Psoas muscle (tissue), 8 donors: ENCODE measurements at places on chromosomes 12 and 14.

DNA sequence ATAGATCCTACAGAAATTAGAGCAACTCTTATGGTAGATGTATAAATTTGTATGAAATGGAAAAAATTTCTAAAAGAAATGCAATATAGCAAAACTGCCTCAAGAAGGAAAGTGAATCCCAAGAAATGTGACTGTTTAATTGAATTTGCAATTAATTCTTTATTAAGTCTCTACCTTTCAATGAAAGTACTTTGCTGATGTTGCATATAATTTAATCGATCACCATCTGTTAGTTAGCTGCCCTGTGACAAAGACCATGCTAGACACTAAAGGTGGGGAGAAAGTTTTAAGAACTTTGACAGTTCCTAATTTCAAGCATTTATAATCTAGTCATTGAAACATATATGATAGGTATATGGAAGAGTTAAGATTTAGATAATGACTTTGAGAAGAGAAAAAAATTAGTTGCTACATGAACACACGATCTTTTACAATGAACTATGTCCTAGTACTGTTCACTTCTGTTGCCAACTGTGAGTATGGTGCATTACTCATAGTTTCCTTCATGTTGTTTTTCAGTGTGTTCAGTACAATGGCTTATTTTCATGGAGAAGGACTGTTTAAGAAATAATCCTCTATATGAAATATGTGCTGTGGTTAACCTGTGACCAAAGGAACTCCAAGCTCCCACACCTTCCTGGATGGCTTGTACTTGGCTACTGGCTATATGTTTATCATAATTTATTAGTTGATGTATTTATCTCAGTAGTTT, 128.4 kb downstream of the METTL25 start:
- DNase-seq = no peak

DNA sequence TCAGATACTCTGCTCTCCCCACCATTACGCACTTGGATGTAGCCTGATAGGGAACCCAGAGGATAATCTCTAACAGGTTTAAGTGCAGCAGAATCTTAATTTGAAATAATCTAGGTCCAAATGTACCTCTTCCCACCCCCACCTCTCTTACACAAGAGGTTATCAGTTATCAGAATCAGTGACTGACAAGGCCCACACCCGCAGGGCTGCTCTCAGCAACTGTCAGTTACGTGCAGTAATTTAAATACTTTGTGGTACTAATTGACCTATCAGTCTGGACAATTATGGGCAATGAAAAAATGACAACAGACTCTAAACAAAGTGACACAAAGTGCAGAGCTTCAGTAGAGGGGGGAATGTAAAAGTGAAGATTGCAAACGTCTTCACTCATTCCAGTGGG, 74.0 kb downstream of the CLIP1 start:
- DNase-seq = no peak

GRCh38 chr12:59850268-59850667, 254.4 kb downstream of the SLC16A7 start:
- DNase-seq = no peak

- no peak for DNase-seq
Measured at GRCh38 chr14:84152452-84152851, 1377.5 kb upstream of the FLRT2 start.

DNA sequence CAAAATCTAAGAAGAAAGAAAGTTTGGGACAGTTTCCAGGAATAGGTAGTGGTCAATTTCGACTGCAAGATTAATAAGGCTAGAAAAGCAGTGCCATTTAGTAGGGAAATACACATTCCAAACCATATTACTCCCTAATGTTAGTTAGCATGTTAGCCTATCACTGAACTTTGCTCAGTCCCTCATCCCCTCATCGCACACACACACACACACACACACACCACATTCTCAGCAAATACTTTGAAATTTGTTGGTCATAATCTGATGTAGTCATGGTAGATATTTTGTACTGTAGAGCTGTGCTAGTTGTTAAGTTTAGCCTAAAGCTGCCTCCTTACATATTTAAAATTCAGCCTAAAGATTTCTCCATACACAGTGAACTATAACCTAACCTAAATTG, 64.0 kb downstream of the MYF5 start:
- DNase-seq = no peak

- DNase-seq = no peak
Measured at GRCh38 chr14:55430024-55430690, 10.3 kb downstream of the TBPL2 start.

GRCh38 chr14:92412912-92413311, 89.9 kb downstream of the SLC24A4 start:
- DNase-seq = no peak

GRCh38 chr14:61388173-61388975, 67.0 kb downstream of the PRKCH start:
- DNase-seq = no peak

- no peak for DNase-seq
Measured at GRCh38 chr14:89293314-89293916, 123.6 kb downstream of the FOXN3 start.

DNA sequence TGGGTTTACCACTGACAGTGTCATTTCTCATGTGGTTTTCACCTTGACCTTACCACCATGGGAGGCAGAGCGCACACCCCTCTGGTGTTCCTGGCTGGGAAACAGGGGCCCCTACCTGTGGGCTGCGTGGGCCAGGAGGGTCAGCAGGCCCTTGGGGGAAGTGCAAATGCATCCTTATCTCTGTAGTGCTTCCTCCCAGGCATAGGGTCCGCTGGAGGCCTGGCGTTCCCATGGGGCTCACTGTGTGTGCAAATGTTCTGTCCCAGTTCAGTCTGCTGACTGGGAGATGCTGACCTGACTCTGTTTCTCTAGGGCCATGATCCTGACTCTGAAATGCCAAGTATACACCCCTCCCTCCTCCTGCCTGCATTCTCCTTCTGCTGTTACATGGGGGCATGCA, 81.3 kb downstream of the SLC25A47 start:
- DNase-seq = no peak

- no peak for DNase-seq
Measured at GRCh38 chr12:47317175-47317915, 237.6 kb upstream of the AMIGO2 start.

- no peak for DNase-seq
Measured at GRCh38 chr12:54196396-54196795, 7.6 kb upstream of the SMUG1 start.
